Glutamatergic neuron (in vitro differentiated cells): ENCODE measurements at places on chromosomes 2 and 18.
A peak's percentile ranks its signal among the peaks of the same experiment; 100 is the strongest.

DNA sequence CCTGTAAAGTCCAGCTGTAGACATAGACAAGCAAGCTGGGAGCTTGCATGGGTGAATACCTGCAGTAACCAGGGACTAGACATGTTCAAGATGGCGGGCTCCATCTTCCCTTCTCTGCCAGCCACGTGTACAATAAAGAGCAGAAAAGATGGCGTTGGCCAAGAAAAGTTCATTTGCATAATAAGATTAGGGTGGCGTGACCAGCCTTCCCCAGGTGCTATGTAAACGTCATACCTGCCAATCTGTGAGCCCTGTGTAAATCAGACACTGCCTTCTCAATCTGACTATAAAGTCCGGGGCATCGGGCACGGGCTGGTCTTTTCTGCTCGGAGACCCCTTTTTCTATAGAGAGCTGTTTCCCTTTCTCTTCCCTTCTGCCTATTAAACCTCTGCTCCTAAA, 101.6 kb upstream of the XPO1 start:
- no peak for DNase-seq

DNA sequence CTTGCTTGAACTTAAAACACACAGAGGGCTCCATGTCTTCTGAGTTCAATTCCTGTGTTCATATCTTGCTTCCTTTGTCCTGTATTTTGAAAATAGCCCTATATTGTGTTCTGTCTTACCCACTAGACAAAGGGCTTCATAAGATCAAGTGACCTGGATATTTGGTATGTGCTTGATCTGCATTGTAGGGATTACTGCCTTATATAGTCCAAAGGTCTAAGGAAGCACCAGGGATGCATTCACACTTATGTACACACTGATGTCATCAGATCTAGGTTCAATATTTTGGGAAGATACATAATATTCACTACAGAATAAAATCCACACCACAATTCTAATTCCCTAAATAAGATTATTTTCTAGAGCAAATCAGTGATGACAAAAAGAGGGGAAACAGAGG, 278.0 kb upstream of the KYNU start:
- no peak for DNase-seq

- no peak for DNase-seq
Observed at GRCh38 chr18:67074309-67074708, 442.2 kb downstream of the DSEL start.

GRCh38 chr18:10537765-10538164, 11.9 kb downstream of the NAPG start:
- DNase-seq = no peak

DNA sequence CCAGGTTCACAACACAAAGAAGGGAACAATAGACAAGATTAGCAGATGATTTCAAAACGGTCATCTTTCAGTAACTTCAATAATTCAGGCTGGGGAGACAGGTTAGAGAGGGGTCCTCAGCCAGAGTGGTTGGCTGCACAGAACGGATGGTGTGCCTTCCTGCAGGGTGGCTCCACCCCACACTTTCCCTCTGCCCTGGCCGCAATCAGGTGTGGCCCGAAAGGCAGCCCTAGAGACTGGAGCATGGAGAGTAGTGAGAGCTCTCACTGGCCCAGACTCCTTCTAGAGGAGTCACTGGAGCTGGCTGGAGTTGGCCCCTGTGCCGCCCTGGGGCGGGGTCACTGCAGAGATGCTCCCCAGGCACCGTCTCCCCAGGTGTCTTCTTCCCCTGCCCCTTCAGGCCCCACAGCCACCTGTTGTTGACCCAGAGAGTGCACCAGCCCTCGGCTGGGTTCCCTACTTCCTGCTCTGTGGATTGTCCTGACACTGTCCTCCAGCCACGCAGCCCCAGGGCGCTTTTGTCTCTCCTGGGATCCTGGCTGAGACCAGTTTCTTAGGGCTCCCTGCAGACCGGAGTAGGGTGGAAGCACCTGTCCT, 126.8 kb downstream of the PXDN start:
- DNase-seq = no peak

GRCh38 chr2:226874749-226875148, 38.9 kb downstream of the RHBDD1 start:
- DNase-seq = no peak

- DNase-seq = no peak
Observed at GRCh38 chr18:22432657-22433137, 15.0 kb upstream of the CTAGE1 start.

DNA sequence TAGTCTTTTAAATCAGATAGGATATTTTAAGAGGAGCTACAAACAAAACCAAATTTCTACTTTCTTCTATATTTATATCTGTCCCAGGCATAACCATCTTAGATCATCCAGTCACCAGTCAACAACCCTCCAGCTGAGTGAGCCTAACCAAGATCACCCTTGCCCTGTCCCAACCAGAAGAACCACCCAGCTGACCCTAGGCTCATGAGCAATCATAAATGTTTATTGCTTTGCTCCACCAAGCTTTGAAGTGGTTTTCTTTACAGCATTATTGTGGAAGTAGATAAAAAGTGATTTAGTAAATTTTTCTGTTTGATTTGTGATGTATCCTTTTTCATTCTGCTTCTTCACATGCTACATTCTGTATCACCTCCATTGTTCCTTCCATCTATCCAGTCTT, 167.2 kb upstream of the PIEZO2 start:
- no peak for DNase-seq

- no peak for DNase-seq
Observed at GRCh38 chr2:168752361-168752760, 50.1 kb upstream of the NOSTRIN start.

DNA sequence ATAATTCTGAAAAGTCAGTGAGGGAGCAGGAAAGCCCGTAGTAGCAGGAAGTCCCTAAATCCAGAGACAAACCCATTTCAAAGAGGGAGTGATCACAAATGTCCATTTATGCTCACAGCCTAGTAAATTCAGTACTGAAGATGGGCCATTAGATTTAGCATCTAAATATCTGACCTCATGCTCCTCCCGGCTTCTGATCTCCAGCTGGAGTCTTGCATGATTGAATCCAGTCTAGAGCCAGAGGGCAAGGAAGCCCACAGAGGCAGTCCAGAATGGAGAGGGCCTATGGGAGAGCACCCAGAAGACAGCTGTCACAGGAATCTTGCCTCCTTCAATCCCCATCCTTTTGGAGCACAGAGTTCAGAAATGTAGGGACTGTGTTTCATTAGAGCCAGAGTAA, 16.0 kb upstream of the ST8SIA3 start:
- DNase-seq = no peak

GRCh38 chr2:25127646-25128045, 40.7 kb downstream of the POMC start:
- DNase-seq = no peak

GRCh38 chr2:213086571-213086970, 64.8 kb downstream of the IKZF2 start:
- DNase-seq = no peak

DNA sequence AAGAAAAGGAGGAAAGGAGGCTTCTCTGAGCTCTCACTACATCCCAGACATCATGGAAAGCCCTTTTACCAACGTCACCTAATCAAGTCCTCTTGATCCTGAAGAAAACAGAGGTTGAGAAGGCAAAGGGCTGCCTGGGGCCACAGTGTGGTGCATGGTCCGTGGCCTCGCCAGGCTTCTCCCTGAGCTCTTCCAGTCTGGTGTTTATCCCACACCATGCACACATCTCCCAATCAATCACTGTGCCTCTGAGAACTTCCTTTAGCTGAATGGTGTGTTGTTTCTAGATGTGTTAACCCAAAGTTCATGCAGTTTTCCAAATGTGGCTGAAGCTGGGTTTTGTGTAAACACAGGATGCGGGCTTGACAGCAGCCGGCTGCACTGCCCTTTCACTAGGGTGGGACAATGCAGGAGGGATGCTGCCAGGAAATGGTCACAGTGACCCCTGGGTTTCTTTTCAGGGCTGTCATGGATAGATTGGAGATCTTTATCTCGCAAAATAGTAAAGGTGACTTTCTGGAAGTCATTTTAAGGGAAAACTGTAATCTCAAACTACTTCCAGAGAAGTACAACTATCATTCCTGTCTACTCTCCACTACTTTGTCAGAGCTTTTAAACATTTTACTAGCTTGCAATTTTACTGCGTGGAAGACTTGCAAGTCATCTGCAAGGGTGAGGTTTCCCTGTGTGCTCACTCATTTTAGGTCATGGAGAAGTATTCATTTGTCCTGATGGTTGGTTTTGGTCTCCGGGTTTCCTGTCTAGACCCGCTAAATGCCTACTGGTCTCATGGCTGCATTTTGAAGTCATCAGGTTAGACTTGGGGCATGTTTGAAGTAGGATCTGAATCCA, 54.6 kb downstream of the IL1R2 start:
- DNase-seq = no peak

DNA sequence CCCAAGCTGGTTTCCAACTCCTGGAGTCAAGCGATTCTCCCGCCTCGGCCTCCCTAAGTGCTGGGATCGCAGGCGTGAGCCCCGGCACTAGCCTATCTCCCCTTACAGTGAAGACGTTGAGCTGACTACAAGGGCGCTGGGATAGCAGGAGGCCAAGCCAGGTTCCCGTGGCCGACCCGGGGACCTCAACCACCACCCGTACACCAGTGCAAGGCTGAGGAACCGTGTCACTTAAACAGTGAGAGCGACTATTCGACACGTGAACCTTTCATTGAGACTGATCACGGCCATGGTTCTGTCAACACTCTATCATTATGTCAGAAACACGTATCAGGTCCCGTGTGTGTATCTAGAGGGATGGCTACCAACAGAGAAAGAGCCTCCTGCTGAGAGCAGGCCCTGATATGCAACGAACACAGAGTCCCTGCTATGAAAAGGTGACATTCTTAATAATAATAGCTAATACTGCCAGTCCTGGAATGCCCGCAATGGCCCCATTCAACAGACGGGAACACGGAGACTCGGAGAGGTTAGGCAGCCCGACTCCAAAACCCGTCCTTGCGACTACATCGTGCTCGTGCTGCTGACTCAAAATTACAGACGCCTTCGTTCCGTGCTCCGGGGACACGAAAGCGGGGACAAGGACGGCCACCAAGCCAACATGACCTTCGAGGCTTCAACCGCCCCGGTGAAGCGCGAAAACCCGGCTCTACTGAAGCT, 833 bp downstream of the AFG3L2 start:
- DNase-seq = peak; percentile 24

DNA sequence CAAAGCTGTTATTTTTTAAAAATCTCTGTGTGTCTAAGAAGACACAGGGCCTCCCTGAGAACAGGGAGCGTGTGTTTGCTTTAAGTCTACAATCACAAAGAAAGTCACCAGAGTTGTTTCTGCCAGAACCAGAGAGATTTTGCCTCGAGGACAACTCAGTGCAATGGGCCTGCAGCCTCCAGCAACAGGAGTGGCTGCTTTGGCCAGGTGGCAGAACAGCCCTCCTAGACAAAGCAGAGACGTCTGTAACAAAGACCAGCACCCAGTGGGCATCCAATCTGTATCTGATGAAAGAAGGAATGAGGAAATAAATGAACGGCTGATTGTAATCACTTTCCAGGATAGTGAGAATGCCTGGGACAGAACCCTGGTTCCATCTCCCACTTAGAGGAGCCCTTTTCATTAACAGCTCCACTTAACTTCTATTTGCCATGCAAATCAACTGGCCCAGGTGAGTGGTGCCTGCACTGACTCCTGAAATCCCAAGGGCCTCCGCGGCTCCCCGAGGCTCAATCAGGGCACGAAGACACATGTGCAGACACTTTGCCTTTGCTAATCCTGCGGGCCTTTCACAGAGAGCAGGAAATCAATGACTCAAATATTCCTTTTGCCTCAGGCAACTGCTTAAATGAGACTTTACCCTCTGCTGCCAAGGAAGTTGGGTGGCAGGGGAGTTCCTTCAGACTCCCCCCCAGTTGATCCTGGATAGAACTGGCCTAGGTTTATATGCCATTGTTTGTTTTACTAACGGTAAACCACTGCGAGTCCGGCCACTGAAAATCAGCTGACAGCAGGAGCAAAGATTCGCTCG, 146.5 kb downstream of the CABLES1 start:
- peak; percentile 37 for DNase-seq

- DNase-seq = no peak
Observed at GRCh38 chr2:63872571-63873328, 31.1 kb downstream of the UGP2 start.

DNA sequence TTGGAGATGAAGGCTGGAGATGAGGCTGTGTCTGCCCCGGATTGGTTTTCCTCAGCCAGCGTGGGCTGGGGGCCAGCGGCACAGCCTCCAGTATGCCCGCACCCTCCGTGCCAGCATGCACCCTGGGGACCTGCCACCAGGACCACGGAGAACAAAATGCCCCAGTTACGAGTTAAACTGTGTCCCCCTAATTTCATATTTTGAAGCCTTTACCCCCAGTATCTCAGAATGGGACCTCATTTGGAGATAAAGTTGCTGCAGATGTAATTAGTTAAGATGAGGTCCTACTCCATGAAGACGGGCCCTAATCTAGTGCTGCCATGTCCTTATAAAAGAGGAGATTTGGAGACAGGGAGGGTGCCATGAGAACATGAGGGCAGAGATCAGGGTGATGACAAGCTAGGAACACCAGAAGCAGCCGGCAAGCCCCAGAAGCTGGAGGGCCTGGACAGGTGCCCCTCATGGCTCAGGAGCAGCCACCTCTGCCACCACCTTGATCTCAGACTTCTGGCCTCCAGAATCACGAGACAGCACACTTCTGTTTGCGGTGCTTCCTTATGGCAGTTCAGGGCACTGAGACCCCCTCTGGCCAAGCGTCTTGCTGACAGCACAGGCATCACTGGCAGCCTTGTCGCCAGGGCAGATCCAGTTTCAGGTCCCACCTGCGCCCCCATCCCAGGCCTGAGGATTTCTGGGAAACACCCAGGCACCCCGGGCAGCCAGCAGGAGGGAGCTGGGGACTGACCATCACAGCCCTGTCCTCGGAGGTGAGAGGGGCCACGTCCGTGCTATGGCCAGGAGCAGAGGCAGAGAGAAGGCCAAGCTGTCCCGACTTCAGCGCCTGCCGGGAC, 29.4 kb downstream of the KIF1A start:
- peak; percentile 16 for DNase-seq

- no peak for DNase-seq
Observed at GRCh38 chr2:113922335-113922734, 32.4 kb downstream of the ACTR3 start.

DNA sequence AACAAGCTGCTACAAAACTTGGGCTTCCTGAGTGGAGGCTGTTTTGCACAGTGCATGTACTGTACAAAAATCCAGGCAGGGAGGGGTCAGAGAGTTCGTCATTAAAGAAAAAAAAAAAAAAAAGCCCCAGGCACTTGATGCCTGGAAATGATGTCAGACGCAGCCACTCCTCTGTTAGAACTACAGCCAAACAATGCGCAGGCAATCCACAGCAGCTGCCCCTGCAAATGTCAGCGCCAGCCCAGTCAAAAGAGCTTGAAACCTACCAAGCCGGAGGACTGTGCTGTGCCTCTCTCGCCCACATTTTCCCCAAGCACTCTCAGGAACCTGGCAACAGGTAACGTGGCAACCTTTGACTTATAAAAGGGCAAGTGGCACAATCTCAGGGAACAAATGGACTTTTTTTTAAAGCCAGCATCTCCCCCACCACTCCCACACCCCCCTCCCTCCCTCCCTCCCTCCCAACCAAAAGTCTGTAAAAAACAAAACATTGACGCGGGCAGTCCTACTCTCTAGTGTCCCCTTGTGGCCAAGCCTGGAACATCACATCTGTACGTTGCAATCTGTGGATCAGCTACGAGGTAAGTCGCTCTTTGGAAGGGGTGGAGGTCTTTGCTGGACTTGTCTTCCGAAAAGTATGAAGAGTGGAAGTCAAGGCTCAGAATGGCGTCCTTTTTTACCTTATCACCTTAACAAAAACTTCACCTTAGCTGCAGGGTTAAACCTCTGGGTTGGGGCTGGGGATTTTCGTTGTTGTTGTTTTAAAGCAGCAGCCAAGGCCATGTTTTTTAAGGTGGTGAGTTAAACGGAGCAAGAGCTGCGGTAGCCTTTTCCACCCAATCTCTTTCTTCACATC, 144.2 kb downstream of the TGIF1 start:
- peak; percentile 84 for DNase-seq
